ENCODE measurements at places on chromosomes 7 and 10.
A peak's percentile ranks its signal among the peaks of the same experiment; 100 is the strongest.

GRCh38 chr7:22565315-22565811 lies 65.4 kb upstream of the STEAP1B start:
- peak; percentile 9 for DNase-seq

DNA sequence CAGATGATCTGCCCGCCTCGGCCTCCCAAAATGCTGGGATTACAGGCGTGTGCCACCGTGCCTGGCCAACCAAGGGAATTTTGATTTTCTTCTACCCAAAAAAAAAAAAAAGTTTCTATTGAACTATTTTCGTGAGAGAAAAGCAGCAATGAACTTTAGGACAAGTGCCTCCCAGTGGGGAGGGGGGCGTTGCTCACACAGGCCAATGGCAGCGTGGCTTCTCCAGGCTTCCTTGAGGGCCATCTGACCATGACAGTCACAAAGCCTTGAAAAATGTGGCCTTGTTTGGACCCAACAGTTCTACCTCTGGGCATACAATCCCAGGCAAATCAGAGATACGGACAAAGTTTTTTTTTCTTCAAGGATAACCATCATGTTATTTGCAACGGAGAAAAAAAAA lies 56.0 kb downstream of the TNRC18 start:
- DNase-seq = no peak

- peak; percentile 25 for DNase-seq
Observed at GRCh38 chr7:26326211-26326610, 34.5 kb downstream of the SNX10 start.

DNA sequence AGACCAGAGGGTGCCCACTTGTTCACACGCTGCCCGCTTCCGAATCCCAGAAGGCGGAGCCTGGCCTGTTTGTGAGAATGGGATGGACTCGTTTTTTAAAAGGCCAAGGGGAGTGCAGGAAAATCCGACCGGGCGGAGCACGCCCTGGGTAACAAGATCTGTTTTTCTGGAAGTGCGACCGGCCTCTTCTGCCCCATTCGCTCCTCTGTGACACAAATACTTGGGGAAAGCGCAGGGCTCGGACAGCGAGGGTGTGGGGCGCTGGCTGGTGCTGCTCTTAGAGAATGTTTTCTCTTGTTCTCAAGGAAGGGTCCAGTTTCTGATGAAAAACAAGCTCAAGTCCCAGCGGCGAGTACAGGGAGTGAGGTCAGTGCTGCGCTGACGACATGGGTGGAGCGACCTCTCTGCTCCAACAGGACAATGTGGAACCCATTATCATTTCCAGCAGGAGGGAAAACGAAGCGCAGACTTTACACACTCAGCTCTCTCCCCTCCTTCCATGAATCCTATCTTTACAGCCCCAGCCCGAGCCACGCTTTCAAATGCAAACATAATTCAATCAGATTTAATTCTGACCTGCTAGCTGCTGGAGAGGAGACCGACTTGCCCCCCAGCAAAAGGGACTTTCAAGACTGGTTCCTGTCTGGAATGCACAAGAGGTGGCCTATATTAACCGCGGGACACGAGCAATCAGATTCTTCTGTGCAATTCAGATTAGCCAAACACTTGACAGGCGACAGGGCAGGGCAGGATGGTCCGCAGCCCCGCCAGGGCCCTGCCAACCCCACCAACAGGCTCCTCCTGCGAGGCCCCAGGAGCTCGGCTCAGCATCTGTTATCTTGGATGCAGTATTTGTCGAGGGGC lies 1.1 kb downstream of the RADIL start:
- no peak for DNase-seq

- no peak for DNase-seq
Observed at GRCh38 chr10:44939691-44940401, 19.8 kb upstream of the RASSF4 start.

GRCh38 chr7:149804106-149804505 lies 30.7 kb upstream of the ZNF467 start:
- DNase-seq = no peak

DNA sequence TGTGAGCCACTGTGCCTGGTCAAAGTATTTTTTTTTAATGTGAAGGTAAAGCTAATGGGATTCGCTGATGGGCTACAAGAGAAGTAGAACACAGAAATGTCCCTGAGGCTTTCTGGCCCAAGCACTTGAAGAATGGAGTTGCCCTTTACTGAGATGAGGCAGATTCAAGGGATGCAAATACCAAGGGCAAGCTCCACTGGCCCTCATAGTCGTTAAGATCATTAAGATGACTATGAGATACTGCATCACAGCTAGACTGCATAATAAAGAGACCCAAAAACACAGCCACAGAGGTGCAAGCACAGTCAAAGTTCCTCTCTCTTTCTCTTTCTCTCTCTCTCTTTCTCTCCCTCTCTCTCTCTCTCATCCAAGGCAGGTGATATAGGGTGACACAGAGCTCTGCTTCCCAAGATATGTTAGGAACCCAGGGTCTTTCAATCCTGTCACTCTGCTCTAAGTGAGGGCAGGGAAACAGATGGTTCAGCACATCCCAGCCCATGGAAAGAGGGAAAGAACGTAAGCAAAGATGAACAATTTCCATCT lies 117.4 kb downstream of the SFMBT2 start:
- no peak for DNase-seq
